HT-29 (cell line): ENCODE measurements at places on chromosomes 1 and 21. TPM values are rescaled to one million over a fixed set of nuclear protein-coding genes. Genes with fewer than 3 reads are reported as not detected.

The ZBTB17 gene
- 44.1 and 45.5 TPM in 2 replicates for total RNA-seq

The SIK1 gene
- 19.4 and 29.7 TPM in 2 replicates for total RNA-seq

The NID1 gene
- total RNA-seq = not detected in 2 replicates

The CADM3 gene
- not detected in 2 replicates for total RNA-seq

The CNN3 gene
- 3.2 and 6.3 TPM in 2 replicates for total RNA-seq

The TRPM2 gene
- 0.60 TPM in 1 of 2 replicates, not detected in the other for total RNA-seq

The KCNJ9 gene
- total RNA-seq = not detected in 2 replicates

The DDX59 gene
- 7.1 and 8.3 TPM in 2 replicates for total RNA-seq

The TMEM269 gene
- 0.03 TPM in 1 of 2 replicates, not detected in the other for total RNA-seq

The KLHDC7A gene
- total RNA-seq = 12.5 and 13.5 TPM in 2 replicates

The CELA2A gene
- not detected in 2 replicates for total RNA-seq

The FAM43B gene
- not detected in 2 replicates for total RNA-seq

The EDARADD gene
- not detected in 2 replicates for total RNA-seq

The CD53 gene
- total RNA-seq = not detected in 2 replicates

The IVL gene
- total RNA-seq = 2.0 and 2.2 TPM in 2 replicates

The CLIC6 gene
- not detected in 2 replicates for total RNA-seq

The CENPL gene
- total RNA-seq = 9.9 and 13.0 TPM in 2 replicates

The S100A13 gene
- total RNA-seq = 78.7 and 87.3 TPM in 2 replicates

The TMPRSS3 gene
- 0.05 and 0.37 TPM in 2 replicates for total RNA-seq

The FCMR gene
- 0.08 and 3.2 TPM in 2 replicates for total RNA-seq

The SPATA21 gene
- not detected in 2 replicates for total RNA-seq

The RAB42 gene
- 0.81 and 0.97 TPM in 2 replicates for total RNA-seq

The SPRR2B gene
- total RNA-seq = not detected in 2 replicates

The CYYR1 gene
- total RNA-seq = not detected in 2 replicates

The CYP2J2 gene
- total RNA-seq = not detected in 2 replicates

The CFHR3 gene
- total RNA-seq = 0.31 and 0.55 TPM in 2 replicates

The FRRS1 gene
- total RNA-seq = 8.7 and 9.0 TPM in 2 replicates

The IL23R gene
- not detected in 2 replicates for total RNA-seq

The CFH gene
- total RNA-seq = 27.3 and 28.8 TPM in 2 replicates

The CALML6 gene
- total RNA-seq = 0.91 TPM in 1 of 2 replicates, not detected in the other

The SZRD1 gene
- 92.5 and 108 TPM in 2 replicates for total RNA-seq

The FCGR3A gene
- not detected in 2 replicates for total RNA-seq

The TSPEAR gene
- not detected in 2 replicates for total RNA-seq

The PDE9A gene
- 8.4 and 9.1 TPM in 2 replicates for total RNA-seq

The CHAF1B gene
- total RNA-seq = 5.7 and 8.0 TPM in 2 replicates

The SYT2 gene
- 0.05 and 0.10 TPM in 2 replicates for total RNA-seq

The ERG gene
- not detected in 2 replicates for total RNA-seq

The ZNF670 gene
- total RNA-seq = 1.4 and 2.2 TPM in 2 replicates

The GSTM1 gene
- total RNA-seq = not detected in 2 replicates

The SLC2A5 gene
- total RNA-seq = not detected in 2 replicates

The DMRTA2 gene
- total RNA-seq = not detected in 2 replicates

The SPRR2A gene
- not detected in 2 replicates for total RNA-seq

The HEYL gene
- 0.05 and 0.16 TPM in 2 replicates for total RNA-seq
